NCI-H1092 (cell line): ENCODE measurements at places on chromosomes 11 and 22.

GRCh38 chr11:76217653-76218160 lies 11.4 kb upstream of the WNT11 start:
- DNase-seq: no peak

DNA sequence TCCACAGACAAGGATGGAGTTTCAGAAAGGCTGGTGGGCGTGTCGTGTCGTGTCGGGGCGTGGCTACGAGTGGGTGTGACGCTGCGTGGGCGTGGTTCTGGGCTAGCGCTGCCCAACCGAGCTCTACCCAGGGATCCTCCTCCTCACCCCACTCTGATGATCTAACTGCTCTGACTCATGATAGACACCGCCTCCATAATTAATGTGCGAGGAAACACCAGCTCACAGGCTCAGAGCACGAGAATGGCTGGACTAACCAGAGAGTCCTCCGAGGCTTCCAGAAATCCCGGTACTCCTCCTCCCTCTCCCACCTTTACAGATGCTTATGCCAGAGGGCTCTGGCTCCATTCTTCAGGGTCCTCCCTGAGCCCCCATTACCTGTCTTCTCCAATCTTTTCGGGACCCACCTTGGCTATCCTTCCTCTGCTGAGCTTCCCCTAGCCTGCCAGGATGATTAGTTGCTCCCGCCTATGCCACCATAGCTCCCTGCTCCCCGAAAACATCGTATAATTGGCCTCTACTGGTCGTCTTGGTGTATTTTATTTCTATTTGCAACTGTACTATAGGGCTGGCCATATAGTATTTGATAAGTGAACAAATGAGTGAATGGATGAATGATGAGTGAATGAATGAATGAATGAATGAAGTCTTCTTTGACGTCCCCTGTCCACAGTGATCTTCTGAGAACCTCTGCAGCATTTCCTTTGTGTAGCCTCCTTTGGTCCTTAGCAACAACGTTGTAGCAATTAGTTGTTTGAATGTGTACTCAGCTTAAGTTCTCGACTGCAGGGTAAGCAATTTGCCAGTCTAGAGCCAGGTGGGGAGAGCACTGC lies 21.7 kb downstream of the TMPRSS13 start:
- DNase-seq: no peak

GRCh38 chr11:128901653-128902514 lies 10.7 kb downstream of the KCNJ5 start:
- no peak for DNase-seq

DNA sequence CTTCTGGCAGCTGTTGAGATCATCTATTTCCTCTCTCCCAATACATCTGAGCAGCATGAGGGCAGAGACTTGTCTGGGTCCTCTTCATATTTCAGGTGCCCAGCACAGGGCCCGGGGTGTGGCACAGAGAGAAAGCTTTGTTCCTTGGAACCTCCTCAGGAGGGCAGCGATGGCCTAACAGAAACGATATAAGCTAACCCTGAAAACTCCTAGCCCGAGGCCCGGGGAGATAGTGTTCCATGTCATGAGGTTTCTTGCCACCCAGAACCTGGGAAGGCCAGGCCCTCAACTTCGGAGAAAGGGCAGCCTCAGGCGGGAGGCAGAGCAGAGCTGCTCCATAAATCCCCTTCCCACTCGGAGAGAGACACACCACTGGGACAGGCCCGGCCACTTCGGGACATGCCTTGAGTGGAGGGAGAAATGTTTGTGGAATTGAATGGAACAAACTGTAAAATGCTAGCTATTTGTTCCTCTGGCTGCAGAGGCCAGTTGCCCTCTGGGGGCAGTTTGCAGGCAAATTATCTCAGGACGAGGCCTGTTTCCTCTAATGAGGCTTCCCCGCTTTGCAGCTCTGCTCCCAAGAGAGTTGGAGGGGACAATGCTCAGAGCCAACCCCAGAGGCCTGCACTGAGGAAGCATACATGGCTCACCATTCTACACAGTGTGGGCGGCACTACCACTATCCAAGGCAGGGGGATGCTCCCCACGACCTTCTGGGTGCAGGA lies 11.6 kb downstream of the ARRB1 start:
- DNase-seq: no peak

GRCh38 chr22:28012832-28013460 lies 93.9 kb upstream of the PITPNB start:
- no peak for DNase-seq

DNA sequence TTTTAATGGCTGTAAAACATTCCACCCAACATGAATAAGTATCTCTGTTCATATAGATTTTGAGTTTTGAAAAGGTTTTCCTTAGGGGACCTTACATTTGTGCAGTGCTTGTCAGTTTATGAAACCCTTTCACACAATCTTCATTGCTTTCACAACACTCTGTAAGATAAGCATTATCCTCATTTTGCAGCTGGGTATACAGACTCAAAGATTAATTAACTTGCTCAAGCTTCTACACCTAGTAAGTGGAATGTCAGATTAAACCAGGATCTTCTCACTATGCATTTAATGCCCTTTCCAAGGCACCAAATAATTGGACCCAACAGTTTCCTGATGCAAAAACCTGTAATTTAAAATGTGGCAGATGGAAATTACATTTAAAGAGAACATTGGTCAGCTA lies 11.6 kb upstream of the GAB2 start:
- DNase-seq: no peak

- DNase-seq: no peak
These were observed 503.2 kb downstream of the MN1 start for GRCh38 chr22:27298332-27298731.

- DNase-seq: peak; percentile 64
These were observed 76.0 kb upstream of the GRK3 start for GRCh38 chr22:25488244-25489020.

DNA sequence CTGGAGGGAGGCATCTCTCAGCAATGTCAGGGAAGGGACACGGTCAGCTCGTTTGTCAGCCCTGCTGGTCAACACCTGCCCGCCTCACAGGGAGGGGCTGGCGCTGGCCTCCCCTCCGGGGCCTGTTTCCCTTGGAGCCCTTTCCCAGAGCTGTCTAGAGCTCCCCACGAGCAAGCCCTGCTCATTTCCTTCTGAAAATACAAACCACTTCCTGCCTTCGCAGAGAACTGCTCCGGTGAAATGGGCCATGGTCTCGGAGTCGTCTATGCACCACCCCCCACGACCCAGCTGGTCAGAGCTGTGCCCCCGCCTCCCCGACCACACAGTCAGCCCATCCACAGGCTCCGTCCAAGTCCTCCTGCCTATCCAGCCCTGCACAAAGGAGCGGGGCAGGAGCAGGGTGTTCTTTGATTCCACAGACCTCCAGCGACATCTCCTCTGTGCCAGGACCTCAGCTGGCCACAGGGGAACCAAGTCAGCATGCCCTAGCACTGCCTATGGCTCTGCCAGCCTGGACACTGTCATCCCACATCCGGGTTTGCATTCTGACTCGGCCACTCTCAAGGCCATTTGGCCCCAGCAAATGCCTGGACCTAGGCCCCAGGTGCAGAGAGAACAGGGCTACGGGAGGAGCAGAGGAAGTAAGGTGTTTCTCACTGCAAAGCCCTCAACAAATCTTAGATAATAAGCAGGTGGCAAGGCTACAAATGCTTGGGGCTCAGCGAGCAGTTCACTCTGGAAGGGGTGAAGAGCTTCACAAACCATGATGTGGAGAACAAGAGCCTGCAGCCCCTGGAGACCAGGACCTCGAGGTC lies 82.1 kb upstream of the WNT11 start:
- DNase-seq: no peak

DNA sequence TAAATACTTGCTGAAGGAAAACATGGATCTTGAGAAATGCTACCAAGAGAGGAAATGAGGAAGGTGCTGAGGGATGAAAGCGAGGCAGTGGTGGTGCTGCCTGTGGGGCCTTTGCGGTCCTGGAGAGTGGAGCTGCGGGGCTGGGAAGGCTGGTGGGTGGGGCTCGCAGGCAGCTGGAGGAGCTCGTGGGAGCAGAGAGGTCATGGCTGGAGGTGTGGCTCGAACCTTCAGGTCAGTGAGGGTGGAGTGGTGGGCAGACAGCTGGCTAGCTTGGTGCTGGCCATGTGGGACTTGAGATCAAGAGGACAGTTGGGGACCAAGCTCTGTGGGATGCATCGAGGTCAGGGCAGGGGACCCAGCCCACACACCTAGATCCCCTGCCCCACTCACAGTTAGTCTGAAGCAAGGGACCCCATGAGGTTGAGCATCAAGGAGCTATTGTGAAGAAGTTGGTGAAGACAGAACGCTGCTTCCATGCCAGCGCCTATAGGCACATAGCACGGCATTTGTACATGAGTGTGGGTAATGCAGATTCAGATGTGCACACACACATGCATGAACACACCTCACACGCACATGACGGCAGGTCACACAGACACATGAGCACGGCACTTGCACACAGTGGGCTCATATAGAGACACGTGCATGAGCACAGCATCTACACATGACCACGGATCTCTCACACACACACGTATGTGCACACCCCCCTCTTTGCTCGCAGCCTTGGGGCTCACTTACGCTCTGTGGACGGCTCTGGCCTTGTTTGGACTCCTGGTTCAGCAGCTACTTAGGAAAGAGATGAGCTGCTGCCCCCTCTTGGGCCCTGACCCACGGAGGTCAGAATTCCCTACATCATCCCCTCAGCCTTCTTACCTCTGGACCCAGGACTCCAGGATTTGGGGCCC lies 30.4 kb downstream of the SHANK3 start:
- DNase-seq: no peak

DNA sequence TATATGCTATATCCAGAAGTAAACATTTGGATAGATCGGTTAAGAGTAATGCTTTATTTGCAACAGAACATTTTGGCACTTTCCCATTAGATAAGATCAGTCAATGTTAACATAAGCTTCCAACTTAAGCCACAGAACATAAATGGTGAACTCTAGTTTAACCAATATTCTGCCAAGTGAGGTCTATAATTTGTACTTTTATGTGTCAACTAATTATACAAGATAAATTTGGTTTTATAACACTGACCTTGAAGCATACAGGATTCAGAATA lies 23.5 kb upstream of the BLID start:
- no peak for DNase-seq
